GM19239 (cell line): ENCODE measurements at places on chromosomes 3 and 15.

DNA sequence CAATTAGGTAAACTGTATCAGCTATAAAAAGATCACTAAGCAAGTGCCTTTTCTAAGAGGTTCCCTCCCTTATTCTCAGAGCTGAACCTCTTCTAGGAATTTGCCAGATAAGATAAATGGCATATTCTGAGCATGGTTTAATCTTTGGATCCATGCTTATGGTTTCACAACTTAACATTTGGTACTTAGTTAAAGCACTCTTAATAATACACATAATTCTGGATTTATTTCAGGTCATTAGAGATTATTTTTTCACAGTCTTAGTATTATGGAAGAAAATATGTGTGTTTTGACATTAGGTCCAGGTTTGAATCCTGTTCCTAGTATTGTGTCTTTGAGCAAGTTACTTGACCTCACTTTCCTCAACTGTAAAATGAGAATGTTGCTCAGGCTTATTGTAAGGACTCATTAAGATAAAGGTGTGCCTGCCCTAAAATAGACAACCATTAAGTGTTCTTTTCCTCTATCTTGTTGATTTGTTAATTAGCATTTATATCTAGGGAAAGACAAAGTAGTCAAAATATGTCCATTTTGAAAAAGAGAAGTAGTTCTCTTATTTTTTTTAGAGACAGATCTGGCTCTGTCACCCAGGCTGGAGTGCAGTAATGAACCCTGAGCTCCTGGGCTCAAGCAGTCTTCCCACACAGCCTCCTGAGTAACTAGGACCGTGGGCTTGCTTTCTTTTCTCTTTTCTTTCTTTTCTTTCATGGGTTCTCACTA, 43.4 kb downstream of the TSC22D2 start:
- DNase-seq, result no peak

DNA sequence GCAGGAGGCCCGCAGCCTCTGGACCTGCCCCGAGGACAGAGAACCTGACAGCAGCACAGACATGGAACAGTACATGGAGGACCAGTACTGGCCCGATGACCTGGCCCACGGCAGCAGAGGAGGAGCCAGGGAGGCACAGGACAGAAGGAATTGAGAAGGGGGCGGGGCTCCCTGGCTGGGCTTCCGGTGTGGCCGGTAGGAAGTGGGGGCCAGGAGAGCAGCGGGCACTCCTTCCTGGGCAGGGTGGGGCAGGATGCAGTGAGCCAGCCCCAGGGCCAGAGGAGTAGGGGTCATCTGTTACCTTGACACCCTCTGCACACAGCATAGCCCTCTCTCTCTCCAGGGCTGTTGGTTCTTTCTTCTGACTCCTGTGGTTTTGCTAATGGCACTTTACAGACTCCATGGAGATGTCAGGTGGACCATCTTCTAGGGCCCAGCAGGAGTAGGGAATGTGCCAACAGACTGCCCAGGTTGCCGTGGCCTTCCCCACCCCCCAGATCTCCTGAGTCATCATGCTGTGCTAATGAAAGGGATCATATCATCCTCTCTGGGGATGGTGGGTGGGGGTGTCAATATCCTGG, 8.6 kb upstream of the ISG20 start:
- no peak for DNase-seq

DNA sequence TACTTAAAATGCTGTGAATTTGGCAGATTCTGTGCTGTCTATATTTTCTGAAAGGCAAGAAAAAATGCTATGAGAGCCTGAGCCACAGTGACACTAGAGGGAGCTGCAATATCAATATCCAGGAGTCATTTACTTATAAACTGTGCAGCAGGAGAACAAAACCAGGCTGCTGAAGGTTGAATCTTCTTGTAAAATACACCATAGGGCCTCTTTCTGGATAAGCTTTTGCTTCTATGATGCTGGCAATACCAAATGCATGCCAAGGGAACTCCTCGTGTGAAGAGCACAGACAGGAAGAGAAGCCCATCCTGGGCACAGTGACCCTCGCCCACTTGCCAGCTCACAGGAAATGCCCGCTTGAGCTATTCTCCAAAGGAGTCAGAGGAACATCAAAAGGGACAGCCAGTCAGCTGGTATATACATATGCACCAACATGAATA, 48.0 kb upstream of the TSPAN3 start:
- peak; percentile 35 for DNase-seq

DNA sequence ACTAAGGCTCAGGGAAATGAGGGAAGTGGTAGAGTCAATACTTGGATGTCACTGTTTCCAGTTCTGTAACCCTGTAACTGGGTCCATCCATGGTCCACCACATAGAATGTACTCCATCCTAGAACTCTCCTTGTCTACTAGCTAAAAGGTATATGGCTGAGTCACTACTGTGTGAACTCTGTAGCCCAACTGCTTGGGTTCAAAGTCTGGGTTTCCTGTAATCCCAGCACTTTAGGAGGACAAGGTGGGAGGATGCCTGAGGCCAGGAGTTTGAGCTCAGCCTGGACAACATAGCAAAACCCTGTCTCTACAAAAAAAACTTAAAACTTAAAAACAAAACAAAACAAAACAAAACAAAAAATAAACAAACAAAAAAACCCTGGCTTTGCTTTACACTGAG, 5.3 kb upstream of the DIS3L start:
- DNase-seq, result no peak

- DNase-seq, result no peak
These were observed 973 bp upstream of the ITPKA start for GRCh38 chr15:41492597-41493204.

- no peak for DNase-seq
These were observed 46.3 kb upstream of the C3orf70 start for GRCh38 chr3:185199206-185199605.

DNA sequence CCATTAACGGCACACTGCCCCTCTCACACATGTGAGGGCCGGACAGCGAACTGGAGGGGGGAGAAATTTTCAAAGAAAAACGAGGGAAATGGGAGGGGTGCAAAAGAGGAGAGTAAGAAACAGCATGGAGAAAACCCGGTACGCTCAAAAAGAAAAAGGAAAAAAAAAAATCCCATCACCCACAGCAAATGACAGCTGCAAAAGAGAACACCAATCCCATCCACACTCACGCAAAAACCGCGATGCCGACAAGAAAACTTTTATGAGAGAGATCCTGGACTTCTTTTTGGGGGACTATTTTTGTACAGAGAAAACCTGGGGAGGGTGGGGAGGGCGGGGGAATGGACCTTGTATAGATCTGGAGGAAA, 1.5 kb downstream of the SOX2 start:
- DNase-seq, result no peak

DNA sequence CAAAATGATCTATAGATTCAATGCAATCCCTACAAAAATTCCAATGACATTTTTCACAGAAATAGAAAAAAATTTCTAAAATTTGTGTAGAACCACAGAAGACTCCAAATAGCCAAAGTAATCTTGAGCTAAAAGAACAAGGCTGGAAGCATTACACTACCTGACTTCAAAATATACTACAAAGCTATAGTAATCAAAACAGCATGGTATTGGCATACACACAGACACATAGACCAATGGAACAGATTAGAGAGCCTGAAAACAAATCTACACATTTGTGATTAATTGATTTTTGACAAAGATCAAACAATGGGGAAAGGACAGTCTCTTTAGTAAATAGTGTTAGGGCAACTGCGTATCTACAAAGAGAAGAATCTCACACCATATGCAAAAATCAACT, 45.3 kb upstream of the RYK start:
- DNase-seq, result no peak

- no peak for DNase-seq
These were observed 8.6 kb upstream of the STX19 start for GRCh38 chr3:94036909-94037507.

- DNase-seq, result no peak
These were observed 39.0 kb downstream of the MED12L start for GRCh38 chr3:151124476-151124875.

DNA sequence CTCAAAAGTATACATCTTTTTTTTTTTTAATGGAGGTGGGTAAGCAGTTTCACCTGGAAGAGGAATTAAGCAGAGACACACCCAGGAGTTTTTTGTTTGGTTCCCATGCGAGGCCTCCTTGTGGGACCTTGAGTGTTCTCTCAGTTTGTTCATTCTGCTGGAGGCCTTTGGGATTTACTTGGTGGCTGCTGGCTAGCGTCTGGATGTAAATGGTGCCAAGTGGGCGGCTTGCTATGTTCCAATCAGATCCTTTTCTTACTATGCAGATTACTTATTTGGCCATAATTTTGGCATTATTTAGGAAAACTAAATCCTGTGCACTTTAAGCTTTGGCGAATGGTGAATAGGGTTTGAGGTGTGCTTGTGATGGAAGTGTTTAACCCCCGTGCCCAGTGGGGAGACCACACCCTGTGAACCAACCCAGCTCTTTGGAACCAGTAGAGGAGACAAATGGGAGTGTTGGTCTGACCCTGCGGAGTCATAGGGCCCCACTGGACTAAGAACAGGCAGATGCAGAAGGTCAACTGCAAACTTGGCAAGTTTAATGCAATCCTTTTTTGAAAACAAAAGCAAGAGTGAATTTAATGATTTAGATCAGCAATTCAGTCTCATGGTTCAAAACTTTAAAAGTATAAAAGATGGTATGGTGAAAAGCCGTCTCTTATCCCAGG, 79.4 kb downstream of the EBLN2 start:
- DNase-seq, result no peak

GRCh38 chr15:101466188-101466587, 23.3 kb downstream of the PCSK6 start:
- DNase-seq, result no peak

GRCh38 chr3:72725229-72725628, 123.0 kb downstream of the SHQ1 start:
- DNase-seq, result no peak

- no peak for DNase-seq
These were observed 34.2 kb downstream of the LIPC start for GRCh38 chr15:58465866-58466517.

GRCh38 chr3:166248784-166249183, 411.6 kb upstream of the BCHE start:
- no peak for DNase-seq

DNA sequence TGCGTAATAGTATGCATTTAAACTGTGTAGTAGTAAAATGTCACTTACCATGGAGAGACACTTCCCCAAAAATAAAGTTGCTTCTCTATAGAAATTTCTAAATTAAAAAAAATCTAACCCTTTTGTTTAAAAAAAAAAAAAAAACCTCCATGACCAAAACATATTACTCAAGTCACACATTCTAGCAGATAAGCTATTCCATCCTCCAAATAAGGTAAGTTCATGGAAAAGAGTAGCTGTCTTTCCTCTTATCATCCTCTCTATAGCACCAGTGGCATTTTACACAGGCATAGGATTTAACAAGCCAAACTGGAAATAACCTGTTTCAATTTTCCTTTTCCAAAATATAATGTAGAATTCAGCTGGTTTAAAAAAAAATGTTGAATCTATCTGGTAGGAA, 57.4 kb downstream of the LRRFIP2 start:
- no peak for DNase-seq

DNA sequence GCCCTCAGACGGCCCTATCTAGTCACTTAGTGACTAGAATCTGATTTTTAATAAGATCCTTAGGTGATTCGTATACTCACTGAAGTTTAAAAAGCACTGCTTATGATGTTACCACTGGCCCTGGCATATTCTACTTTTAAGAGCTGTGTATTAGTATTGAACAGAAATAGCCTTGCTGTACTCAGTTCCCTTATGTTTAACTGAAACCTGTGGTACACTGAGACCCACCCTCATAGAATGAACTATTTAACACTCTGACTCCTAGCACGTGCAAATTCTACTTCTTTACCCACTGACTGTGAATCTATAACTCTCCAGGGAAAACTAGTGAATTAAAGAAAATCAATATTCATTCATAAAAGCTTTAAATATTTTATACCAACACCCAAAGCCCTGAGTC, 108.9 kb downstream of the CCNL1 start:
- no peak for DNase-seq

DNA sequence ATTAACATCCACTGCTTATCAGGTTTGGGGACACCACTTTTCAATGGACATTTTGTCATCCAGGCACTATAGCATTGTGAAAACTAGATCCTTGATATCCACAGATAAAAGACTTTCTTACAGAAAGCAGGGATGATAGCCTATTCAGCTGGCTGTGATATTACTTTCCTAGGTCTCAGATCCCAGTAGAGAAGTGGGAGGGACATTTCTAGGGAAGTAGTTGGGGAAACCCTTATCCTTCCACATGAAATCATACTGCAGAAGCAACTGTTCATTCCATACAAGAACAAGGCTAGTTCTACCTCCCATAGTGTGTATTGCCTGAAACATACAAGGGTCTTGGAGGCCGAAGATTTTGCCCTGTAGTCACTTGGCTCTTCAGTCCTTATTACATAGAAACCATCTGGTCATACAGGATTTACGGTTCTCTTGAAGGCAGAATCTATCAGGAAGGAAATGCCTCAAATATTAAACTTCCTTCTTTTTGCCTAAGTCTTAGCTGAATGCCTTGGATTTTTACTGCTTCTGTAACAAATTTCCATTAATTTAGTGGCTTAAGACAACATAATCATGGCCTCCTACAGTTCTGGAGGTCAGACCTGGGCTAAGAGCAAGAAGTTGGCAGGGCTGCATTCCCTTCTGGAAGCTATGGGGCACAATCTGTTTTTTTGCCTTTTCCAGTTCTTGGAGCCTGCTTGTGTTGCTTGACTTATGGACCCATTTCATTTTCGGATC, 119.4 kb downstream of the ECT2 start:
- no peak for DNase-seq
